AG20443 (cell line): ENCODE measurements at places on chromosomes 3 and 15.

DNA sequence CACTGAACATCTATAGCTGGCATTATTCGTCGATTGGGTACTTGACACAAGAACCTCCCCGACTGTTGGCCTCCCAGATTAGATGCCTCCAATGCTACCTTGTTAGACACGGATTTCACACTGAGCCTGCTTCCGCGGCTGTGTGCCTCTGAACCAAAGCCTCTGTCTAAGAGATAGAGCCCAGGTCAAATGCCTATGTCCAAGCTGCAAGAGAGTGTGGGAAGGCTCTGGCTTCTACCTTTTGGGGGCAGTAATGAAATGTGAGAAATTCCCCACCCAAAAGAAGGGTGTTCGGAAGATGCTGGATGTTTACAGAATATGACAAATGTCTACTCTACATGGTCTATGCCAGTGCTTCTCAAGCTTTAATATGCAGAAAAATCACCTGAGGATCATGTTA is 2.0 kb upstream of the RPUSD2 start:
- DNase-seq, result no peak

DNA sequence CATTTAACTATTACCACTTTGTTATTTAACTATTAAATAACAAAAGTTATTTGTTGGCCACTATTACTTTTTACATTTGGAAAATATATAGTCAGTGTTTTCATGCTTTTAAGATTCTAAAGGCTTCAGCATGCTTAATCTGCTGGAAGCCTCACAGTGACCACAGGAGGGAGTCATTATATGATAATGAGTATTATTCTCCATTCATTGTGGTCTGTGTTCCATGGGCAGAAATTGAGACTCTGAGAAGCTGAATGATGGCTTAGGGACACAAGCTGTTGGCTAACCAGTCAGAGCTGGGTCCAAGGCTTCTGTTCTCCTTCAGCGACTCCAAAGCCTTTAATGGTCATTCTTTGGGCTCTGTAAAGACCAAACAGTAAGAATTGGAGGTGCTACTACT is 64.7 kb downstream of the BFSP2 start:
- DNase-seq, result peak; percentile 63

DNA sequence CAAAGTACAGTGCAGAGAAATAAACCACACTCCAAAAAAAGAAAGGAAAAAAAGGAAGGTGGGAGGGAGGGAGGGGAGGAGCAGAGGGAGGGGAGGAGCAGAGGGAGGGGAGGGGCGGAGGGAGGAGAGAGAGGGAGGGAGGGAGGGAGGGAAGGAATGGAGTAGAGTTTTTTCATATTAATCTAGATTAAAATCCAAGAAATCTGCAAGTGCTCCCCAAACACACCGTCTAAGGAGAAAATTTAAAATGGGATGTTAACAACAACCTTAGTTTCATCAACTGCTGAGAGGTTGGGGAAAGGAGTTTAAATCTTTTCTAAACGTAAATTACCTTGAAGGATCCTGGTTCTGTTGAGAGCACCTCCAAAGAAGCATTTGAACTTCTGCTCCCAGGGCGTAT is 6.6 kb downstream of the FSIP1 start:
- no peak for DNase-seq

GRCh38 chr15:93252780-93253179 is 163.8 kb upstream of the RGMA start:
- no peak for DNase-seq

- DNase-seq, result no peak
These were observed 121.6 kb upstream of the GRM7 start for GRCh38 chr3:6739288-6739687.

GRCh38 chr3:16818194-16818593 is 66.6 kb upstream of the PLCL2 start:
- no peak for DNase-seq
